CD4-positive, alpha-beta T cell treated with Interleukin-6 at 100 ng/mL for 8 hours (primary cell): ENCODE measurements at places on chromosomes 6 and 20.

DNA sequence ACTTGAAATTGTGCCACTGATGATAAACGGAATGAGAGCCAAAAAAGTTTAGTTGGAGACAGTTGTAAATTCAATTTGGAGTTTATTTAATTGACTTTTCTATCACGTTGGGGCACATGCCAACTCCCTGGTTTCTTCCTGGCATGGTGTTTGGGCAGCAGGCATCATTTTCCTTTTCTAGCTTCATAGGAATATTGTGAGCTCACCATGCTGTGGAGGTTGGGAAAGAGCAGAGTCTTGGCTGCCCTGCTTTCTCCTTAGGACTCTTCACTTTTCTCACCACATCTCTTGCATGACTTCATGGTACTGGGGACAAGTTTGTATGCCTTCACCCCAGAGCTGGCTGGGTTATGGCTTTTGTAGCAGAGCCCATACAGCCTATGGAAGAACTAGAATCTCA lies 6.4 kb downstream of the SCAND1 start:
- no peak for DNase-seq

DNA sequence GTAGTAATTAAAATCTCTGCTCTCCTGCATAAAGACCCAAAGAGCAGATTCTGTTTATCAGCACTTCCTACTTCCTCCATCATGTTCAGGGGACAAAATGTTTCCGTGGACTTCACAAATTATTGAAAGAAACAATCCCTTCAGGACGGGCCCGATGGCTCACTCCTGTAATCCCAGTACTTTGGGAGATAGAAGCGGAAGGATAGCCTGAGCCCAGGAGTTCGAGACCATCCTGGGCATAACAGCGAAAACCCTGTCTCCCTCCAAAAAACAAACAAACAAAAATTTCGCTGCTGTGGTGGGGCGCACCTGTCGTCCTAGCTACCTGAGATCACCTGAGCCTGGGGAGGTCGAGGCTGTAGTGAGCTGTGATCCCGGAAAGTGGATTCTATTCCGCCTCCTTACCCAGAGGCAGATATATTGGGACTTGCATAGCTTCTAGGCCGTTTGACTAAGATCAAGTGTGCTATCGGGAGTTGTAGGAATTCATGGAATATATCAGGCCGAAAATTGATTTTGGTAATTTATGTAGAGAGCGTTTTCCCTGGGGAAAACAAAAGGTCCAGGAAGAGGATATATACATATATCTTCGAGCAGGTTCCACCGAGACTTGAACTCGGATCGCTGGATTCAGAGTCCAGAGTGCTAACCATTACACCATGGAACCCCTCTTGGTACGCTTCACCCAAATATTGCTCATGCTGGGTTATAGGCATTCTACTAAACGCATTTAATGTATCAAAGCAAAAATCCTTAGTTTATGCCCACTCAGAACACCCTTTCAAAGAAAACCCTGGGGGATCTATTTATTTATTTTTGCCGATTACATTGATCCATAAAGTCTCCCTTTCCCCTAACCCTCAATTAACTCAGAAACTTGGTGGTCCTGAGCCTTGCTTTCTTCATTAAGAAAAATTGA lies 74.5 kb upstream of the ZNF184 start:
- no peak for DNase-seq

DNA sequence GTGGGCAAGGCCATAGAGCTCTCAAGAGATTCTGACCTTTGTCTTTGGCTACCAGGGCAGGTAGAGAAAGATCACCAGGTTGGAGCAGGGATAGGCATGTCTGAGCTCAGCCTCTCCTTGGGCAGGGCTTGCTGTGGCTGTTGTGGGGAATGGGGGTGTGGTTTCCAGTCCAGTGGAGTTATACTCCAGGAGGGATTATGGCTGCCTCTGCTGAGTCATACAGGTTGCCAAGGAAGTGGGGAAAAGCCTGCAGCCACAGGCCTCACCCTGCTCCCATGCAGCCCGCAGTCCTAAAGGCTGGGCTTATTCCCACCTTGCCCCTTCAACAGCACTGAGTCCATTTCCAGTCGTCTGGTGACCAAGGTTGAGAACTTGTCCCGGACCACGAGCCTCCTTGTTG lies 21.9 kb downstream of the MEP1A start:
- no peak for DNase-seq

- no peak for DNase-seq
Observed at GRCh38 chr6:168825226-168826077, 384.5 kb downstream of the SMOC2 start.

- DNase-seq = no peak
Observed at GRCh38 chr6:87391334-87391733, 16.4 kb upstream of the CFAP206 start.

GRCh38 chr6:97815301-97815812 lies 532.3 kb upstream of the MMS22L start:
- DNase-seq = no peak

DNA sequence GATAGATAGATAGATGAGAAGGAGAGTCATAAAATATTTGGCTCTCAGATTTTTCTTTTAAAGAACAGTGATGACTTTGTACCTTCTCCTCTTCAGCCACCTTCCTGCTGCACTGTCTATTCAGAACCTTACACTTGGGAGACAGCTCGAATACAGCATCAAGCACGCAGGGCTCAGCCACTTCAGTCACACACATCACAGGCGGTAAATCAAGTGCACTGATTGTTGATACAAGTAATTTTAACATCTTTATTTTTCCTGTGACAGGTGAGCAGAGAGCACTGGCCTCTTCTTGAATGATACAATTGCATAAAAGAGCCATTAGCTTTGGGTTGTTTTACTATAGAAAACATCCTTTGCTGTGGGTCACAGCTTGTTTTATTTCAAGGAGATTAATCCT lies 1118.5 kb upstream of the EYS start:
- DNase-seq = no peak
